Myocyte (in vitro differentiated cells): ENCODE measurements at places on chromosomes 3 and 15. TPM values are rescaled to one million over a fixed set of nuclear protein-coding genes. Genes with fewer than 3 reads are reported as not detected.

DNA sequence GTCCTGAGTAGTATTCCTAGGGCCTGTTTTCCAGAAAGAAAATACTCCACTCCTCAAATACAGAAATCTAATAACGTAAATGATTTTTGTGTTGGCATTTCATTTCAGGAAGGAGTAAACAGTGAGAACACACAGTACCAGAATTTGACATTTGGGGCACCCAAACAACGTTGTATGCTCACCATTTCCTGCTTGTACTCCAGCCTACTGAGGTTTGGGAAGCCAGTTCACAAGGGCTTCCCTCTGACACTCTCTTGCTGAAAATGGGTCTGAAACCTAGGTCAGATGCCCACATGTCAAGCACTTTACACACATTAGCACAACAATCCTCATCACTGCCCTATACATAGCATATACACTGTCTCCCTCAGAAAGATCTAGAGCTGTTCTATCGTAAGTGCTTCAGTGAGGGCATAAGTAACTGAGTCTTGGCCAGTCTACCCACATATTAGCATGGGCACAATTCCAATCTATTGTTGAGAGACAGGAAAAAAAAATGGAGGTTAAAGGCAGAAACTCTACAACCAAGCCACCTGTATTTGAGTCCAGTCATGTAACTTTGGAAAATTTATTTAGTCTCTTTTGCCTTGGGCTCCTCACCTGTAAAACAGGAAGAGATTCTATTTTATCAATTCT lies 43.5 kb upstream of the RSL24D1 start:
- no peak for DNase-seq

GRCh38 chr3:38083871-38084333 lies 44.9 kb downstream of the DLEC1 start:
- DNase-seq: no peak

GRCh38 chr15:72199721-72200212 lies 2.2 kb upstream of the GRAMD2A start:
- peak; percentile 82 for DNase-seq

GRCh38 chr3:5476403-5476802 lies 288.9 kb downstream of the EDEM1 start:
- DNase-seq: no peak

FGD5 gene
- total RNA-seq: not detected in 2 replicates

- DNase-seq: no peak
These were observed 21.4 kb upstream of the CHST2 start for GRCh38 chr3:143098032-143098764.

DNA sequence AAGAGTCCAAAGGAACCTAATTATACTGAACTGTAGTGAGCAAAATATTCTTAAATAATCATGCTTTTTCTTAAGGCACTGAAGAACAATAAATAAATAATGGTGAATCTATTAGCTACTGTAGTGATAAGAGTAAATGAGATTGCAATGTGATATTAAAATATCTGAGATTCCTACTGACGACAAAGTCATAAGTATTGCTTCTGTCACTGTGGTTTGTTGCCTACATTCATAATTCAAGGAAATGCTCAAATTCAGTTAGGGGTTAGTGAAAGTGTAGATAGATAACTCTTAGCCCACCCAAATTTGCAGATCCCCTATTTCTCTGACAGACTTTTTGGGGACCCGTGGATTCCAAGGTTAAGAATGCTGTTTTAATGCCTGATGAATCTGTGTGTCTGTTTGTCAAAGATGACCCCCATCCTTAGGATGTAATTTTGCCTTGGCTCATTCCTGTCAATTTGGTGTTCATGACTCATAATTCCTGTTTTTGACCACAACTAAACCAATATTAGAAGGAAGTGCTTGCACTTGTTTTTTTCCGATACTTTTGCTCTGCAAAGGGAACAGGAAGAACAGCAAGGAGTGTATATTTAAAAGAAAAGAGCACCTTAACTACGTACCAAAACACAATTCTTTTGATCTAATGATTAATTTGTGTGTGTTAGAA lies 86.7 kb downstream of the MAGI1 start:
- no peak for DNase-seq

CLSTN2 gene
- total RNA-seq: 25.4 and 47.0 TPM in 2 replicates

DNA sequence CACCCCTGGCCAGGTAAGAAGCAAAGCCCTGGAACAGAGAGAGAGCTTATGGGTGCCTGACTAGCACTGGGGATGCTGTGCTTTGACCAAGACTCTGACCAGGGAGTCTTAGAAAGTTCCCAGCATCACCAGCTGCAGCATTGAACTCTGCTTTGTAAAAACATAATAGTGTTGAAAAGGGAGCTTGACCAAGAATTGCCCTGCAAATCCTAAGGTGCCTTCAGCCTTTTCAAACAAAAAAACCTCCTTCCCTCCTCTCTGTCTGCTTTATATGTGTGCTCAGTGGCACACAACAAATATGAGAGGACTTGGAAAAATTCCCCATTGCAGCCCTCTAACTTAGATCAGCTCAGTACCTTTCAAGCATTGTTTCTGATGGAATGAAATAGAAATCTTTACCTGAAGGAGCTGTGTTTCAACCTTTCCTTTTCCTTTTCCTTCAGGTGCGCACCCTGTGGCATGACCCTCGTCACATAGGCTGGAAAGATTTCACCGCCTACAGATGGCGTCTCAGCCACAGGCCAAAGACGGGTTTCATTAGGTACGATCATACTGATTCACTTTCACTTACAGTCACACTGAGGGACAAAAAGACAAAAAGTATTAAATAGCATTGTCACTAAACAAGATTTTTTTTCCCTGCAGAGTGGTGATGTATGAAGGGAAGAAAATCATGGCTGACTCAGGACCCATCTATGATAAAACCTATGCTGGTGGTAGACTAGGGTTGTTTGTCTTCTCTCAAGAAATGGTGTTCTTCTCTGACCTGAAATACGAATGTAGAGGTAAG lies 13.0 kb downstream of the THBS1 start:
- peak; percentile 46 for DNase-seq

DNA sequence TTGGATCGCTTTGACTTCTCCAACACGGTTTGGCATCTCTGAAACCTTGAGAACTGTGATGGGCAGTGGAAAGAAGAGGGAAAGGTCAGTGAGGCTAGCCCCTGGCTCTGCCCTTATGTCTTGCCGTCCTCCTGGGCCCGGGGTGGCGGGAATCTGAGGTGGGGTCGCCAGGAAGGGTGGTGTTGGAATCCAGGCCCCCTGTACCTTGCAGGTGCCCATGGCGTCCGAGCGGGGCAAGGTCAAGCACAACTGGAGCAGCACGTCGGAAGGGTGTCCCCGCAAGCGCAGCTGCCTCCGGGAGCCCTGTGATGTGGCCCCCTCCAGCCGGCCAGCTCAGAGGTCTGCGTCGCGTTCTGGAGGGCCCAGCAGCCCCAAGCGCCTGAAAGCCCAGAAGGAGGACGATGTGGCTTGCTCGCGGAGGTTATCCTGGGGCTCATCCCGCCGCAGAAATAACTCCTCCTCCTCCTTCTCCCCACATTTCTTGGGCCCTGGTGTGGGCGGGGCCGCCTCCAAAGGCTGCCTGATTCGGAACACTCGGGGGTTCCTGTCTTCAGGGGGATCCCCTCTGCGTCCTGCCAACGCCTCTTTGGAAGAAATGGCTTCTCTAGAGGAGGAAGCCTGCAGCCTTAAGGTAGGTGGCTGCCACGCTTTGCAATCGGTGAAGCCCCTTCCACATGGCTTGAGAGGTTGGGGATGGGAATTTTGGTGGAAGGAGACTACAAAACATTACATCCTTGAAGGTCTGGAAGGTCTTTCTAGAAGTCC lies 907 bp downstream of the TATDN2 start:
- peak; percentile 31 for DNase-seq

DNA sequence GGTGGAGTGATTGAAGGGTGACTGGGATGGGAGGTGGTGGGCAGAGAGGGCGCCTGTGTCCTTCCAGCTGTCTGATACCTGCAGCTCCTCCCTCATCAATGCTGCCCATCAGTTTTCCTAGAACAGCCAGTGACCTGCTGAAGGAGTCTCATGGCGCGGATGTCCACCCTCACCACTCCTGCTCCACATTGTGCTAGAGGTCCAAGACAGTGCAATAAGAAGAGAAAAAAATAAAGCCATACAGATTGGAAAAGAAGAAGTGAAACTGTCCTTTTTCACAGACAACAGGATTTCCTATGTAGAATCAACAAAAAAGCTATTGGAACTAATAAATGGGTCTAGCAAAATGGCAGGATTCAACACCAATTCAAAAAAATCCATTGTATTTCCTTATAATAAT lies 7.4 kb downstream of the ZDHHC19 start:
- DNase-seq: no peak

IL20RB gene
- total RNA-seq: 0.83 and 1.0 TPM in 2 replicates
